Stimulated activated CD4-positive, alpha-beta T cell treated with anti-CD3 and anti-CD28 coated beads, Interleukin-1b, Interleukin-23, amount 100 ng/mL, for 1 hour (primary cell): ENCODE measurements at places on chromosomes 1 and 21.

DNA sequence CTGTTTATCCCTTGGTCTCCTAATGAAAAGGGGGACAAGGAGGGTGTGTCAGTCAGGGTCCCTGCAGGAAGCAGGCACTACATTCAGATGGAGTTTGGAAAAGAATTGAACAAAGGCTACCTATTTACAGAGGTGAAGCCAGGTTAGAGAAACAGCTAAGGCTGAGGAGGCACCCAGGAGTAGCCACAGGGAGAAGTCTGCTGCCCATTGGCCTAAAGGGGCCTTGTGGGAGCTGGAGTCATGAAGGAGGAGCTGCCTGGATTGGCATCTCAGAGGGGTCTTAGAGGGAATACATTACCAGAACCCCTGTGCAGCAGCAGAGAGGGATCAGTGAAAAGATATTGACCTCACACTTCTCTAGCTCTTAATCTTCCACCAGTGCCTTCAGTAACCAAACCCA is 31.2 kb upstream of the USP24 start:
- no peak for DNase-seq

- DNase-seq: no peak
Measured at GRCh38 chr1:91806769-91807700, 78.9 kb downstream of the TGFBR3 start.

GRCh38 chr1:62384276-62385005 is 52.4 kb upstream of the USP1 start:
- DNase-seq: no peak

- DNase-seq: no peak
Measured at GRCh38 chr1:53298045-53298637, 29.7 kb downstream of the LRP8 start.

- no peak for DNase-seq
Measured at GRCh38 chr1:179817056-179817455, 60.5 kb downstream of the TOR1AIP2 start.
